ENCODE measurements at places on chromosomes 1 and 21. TPM values are rescaled to one million over a fixed set of nuclear protein-coding genes. Genes with fewer than 3 reads are reported as not detected.

DNA sequence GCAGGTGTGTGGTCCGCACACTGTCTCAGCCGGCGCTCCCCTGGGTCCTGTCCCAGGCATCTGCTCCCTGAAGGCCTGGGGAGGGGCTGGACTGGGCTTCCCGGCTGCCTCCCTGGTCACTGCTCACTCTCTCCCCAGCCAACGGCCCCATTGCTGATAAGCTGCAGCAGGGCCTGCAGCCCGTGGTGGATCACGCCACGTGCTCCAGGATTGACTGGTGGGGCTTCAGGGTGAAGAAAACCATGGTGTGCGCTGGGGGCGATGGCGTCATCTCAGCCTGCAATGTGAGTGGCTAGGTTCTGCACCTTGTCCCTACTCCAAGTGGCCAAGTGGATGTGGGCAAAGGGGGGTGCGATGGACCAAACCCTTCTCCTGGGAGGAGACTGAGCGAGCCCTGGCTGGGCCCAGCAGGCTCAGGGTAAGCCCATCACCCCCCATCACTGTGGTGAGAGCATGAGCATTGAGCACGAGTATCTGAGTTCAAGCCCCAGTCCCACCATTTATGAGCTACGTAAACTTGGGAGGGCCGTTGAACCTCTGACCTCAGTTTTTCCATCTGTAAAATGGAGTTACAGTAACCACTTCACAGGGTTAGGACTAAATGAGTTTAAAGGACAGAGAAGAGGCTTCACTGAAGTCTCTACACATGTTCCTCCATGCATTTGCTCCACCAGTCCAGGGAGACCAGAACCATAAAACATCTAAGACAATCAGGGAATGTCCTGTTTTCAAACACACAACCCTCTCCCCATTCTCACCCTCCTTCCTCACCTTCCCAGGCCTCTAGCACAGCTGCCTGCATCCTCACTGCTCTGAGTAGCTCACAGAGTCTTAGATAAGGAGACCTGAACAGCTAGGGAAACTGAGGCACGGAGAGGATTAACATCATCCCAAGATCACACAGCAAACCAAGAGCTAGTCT is 6.5 kb downstream of the CTRC start:
- DNase-seq: no peak

Gene FCRLA
- 0.65 TPM for polyA plus RNA-seq

GRCh38 chr1:161707503-161707902 is 474 bp downstream of the FCRLA start:
- no peak for DNase-seq

DNA sequence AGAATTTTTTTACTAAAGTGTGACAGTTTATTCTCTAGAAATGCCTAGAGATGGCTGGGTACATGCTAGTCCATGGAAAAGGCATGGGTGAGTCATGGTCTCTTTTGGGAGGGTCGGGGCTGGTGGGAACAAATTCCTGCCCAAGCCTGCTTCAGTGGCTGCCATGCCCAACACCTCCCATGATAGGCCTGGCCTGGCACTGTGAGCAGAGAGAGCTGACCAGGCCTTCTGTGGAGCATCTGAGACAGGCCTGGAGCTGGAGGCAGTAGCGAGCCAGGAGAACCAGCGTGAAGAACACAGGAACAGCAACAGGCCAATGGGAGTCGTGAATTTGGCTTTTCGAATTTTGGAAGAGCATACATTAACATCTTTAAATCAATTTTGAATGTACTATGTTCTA is 209.2 kb downstream of the SDCCAG8 start:
- no peak for DNase-seq

DNA sequence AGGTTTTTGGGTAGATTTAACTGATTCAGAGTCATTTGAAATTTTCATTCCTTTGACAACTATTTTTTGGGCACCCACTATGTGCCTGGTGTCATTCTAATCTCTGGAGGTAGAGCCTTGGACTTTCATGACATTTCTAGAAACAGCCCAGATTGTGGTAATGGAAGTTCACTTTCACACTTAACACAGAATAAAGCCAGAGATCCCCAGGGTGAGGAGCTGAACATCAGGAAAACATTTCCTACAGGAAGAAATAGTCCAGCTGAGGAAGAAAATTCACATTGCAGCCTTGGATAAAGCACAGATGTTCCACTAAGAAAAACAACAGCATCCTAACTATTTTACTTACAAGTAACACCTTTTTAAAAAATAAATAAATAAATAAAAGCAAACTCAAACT is 102.4 kb upstream of the KRTAP19-8 start:
- DNase-seq: no peak

Gene LCE1C
- polyA plus RNA-seq: not detected

Gene ALX3
- not detected for polyA plus RNA-seq

DNA sequence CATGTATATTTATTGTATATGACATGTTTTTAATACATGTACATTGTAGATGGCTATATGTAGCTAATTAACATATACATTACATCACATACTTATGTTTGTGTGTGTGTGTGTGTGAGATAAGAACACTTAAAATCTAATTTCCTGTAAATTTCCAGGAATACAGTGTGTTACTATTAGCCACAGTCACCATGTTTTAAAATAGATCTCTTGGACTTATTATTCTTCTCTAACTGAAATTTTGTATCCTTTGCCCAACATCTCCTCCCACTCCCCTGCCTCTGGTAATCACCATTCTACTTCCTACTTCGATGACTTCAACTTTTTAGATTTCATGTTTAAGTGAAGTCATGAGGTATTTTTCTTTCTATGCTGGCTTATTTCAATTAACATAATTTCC is 64.8 kb downstream of the FCRL5 start:
- DNase-seq: no peak

DNA sequence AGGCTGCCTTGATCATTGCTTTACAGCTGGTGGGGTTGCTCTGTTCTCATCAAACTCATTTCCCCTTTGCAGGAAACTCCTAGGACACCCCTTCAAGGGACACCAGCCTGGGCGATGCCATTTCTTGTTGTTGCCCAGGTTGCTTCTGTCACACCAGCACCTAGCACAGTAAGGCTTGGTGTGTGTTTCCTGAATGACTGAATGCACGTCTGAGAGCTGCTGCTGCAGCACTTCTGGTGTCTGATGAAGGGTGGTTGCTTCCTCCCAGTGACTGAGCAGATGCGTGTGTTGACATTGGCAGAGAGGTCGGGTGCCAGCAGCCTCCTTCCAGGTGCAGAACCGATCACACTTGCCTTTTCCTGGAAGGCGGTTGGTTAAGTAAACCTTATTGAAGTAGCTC is 477.4 kb downstream of the CAMTA1 start:
- DNase-seq: no peak

Measured in right renal cortex interstitium (tissue), 3 donors.